ENCODE measurements at places on chromosomes 16 and 17.

DNA sequence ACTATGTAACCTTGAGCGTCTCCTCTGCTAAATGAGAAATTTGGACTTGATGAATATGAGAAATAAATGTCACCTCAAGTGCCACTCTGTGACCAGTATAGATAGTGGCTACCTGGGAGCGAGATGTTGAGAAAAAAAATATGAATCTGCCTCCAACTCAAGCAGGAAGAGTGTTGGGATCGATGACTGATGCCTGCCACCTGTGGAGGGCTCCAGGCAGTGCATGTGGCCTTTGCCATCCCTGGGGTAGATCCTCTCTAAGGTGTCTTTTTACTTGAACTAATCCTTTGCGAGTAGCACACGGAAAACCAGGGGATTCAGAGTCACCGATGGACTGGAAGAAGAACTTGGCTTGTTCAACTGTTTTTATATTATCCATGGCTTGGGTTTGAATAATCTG is 9.4 kb downstream of the CCDC182 start:
- DNase-seq: no peak

GRCh38 chr17:57911834-57912673 is 43.2 kb downstream of the CUEDC1 start:
- no peak for DNase-seq

GRCh38 chr16:11791144-11791828 is 5.8 kb downstream of the ZC3H7A start:
- DNase-seq: no peak

DNA sequence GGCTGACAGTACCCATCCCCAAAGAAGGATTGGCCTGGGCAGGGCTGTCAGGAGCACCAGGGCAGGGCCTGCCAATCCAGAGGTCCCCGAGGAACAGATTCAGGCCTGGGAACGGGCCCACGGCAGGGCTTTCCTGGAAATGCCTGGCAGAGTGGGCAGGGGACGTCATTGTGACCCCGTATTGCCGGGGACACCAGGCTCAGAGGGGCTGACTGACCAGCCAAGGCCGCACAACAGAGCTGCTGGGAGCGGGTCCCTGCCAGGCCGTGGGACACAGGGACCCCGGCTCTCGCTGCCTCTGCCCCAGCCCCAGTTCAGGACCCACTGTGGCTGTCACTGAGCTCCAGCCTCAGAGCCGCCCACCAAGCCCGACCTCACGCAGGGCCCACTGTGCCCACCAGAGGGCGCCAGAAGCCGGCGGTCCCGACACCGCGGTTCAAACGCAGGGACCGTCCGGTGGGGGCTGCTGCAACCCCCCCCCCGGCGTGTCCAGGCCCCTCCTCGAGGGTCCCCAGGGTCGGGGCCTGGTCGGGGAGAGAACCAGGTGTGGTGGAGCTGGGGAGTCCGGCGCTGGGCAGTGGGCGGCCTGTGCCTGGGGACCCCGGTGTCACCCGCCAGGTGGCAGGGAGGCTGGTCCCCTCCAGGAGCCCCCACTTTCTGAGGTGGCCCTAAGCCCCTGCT is 15.2 kb upstream of the SSTR5 start:
- no peak for DNase-seq

- no peak for DNase-seq
These were observed 27.2 kb downstream of the MAP2K4 start for GRCh38 chr17:12047681-12048376.

- DNase-seq: no peak
These were observed 22.6 kb downstream of the ADCY9 start for GRCh38 chr16:4093495-4094126.

DNA sequence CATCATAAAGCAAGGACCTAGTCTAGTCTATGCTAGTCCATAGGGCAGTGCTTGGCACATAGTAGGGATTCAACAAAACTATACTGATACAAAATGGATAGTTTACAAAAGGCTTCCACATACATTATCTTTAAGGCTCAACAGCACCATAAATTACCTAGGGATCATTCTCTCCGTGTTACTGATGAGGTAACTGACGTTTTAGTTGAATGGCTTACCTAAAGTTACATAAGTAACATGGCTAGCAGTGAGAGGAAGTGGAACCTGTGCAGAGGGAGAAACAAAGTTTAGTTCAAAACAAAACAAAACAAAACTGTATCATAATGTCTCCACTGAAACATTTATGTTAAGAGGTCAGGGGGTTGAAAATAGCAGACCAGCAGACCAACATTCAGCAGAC is 7.9 kb downstream of the RPTOR start:
- no peak for DNase-seq

DNA sequence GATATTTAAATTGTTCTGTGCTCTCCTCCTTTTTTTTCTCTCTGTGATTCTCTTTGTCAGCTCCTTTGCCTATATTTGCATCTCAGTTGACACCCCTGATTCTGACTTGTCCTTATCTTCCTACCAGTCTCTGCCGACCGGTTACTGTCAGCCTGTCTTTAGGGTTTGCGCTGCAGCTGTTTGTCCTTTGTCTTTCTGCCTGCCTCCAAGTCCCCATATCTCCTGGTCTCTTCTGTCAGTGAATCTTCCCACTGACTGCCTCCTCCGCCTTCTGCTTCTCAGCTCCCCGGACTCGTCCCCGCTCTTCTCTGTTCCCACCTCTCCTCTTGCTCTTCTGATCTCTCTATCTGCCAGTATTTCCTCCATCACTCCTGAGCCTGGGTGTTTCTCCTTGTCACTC is 5.2 kb downstream of the TLCD2 start:
- no peak for DNase-seq

DNA sequence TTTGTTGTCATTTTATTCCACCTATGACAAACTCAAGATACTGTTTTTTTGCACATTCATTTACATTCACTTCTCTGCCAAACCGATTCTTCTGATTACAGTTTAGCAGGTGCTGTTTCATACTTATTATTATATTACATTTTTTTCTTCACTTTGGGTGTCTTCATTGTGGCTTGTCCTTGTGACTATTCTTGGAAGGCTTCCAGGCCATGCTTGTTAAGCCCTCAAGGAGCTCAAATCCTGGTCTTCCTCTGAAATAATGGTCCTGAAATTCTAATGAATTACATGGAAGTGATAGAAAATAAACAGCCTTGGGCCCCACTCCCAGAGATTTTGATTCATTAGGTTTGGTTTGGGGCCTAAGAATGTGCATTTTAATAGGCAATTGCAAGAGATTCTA is 1.4 kb downstream of the KRTAP2-4 start:
- DNase-seq: no peak

- no peak for DNase-seq
These were observed 49.3 kb downstream of the NXN start for GRCh38 chr17:930258-930657.

DNA sequence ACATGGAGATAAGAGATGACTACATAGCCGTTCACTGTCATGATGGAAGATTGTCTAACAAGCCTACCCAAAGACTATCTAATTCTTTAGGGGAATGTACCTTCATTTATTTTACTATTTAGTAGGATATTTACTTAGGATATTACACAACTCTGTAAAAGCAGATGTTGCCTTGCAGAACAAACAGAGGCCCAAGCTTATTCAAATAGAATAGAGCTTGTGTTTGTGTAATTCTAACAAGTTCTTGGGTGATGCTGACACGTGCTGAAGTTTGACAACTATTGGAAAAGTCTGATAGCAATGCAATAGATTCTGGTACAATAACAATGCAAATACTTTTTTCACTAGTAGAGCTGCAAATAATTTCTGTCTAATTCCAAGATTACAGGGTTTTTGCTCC is 447.6 kb downstream of the TOX3 start:
- no peak for DNase-seq

Data from trophoblast cell (in vitro differentiated cells and primary cell).